Placental pericyte (primary cell): ENCODE measurements at places on chromosomes 2 and 18. TPM values are rescaled to one million over a fixed set of nuclear protein-coding genes. Genes with fewer than 3 reads are reported as not detected.

MAP3K19 gene
- total RNA-seq = not detected in 2 replicates

SKOR2 gene
- total RNA-seq = not detected in 2 replicates

TEKT4 gene
- total RNA-seq = not detected in 2 replicates

CYTIP gene
- total RNA-seq = not detected in 2 replicates

EVA1A gene
- 36.5 and 51.3 TPM in 2 replicates for total RNA-seq

ATP6V1B1 gene
- 1.9 TPM in 1 of 2 replicates, not detected in the other for total RNA-seq

CPLX4 gene
- not detected in 2 replicates for total RNA-seq

PDE11A gene
- 0.43 TPM in 1 of 2 replicates, not detected in the other for total RNA-seq

CDH20 gene
- not detected in 2 replicates for total RNA-seq

ZNF804A gene
- 0.22 and 5.2 TPM in 2 replicates for total RNA-seq
